Upper lobe of left lung (tissue), 6 donors: ENCODE measurements at places on chromosomes 3 and 15. TPM values are rescaled to one million over a fixed set of nuclear protein-coding genes. Genes with fewer than 3 reads are reported as not detected.
A peak's percentile ranks its signal among the peaks of the same experiment; 100 is the strongest.

- no peak for DNase-seq
Observed at GRCh38 chr15:80588801-80589200, 106.3 kb upstream of the ABHD17C start.

Gene P2RY1
- 16.1 TPM for total RNA-seq

- no peak for DNase-seq
Observed at GRCh38 chr3:136270179-136270578, 20.0 kb downstream of the PCCB start.

- DNase-seq = no peak
Observed at GRCh38 chr15:28110481-28110881, 11.4 kb upstream of the OCA2 start.

DNA sequence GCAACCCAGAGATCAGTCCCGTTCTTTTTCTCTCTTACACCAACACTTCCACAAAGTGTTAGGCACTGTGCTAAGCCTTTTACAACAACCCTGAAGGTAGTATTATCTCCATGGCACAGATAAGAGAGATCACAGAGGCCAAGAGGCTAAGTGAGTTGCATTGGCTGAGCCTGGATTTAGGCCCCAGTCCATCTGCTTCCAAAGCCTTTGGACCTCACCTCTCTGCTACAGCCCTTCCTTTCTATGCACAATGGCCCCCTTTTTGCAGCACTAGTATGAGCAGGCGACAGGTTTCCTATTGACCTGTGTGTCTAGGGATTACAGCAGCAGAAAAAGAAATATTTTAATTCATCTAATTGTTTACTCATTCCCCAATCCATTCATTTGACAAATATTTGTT lies 76.2 kb downstream of the CRYGS start:
- DNase-seq = no peak

DNA sequence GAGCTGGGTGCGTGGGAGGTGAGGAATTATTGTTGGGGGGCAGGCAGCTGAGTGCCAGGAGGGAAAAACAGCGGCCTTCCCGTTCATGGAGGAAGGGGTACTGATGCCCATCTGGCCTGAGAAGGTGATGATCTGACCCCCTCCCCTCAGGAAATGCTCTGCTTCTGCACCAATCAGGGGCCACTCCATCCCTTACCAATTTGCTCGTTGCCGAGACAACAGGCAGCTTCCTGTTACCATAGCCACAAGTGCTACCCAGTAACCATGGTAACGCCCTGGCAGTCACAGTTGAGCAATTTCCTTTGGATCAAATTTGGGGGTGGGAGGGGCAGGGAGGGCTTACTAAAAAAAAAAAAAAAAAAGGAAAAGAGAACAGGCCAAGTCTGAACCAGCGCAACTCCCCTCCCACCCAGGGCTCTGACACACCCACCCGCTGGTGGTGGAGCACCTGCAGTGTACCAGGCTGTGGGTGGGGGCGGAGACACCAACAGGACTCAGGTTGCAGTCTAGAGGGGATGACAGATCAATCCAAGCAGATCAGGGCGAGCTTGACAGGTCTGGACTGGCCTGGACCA lies 13.7 kb downstream of the CELF6 start:
- no peak for DNase-seq

- peak; percentile 95 for DNase-seq
Observed at GRCh38 chr15:22980189-22981050, at the start of gene CYFIP1. Gene CYFIP1, minus strand, starts transcription at chr15:22980368. Its CDS starts 33,083 bp downstream, at chr15:22947285.

Gene SEMA7A
- total RNA-seq = 6.2 TPM

DNA sequence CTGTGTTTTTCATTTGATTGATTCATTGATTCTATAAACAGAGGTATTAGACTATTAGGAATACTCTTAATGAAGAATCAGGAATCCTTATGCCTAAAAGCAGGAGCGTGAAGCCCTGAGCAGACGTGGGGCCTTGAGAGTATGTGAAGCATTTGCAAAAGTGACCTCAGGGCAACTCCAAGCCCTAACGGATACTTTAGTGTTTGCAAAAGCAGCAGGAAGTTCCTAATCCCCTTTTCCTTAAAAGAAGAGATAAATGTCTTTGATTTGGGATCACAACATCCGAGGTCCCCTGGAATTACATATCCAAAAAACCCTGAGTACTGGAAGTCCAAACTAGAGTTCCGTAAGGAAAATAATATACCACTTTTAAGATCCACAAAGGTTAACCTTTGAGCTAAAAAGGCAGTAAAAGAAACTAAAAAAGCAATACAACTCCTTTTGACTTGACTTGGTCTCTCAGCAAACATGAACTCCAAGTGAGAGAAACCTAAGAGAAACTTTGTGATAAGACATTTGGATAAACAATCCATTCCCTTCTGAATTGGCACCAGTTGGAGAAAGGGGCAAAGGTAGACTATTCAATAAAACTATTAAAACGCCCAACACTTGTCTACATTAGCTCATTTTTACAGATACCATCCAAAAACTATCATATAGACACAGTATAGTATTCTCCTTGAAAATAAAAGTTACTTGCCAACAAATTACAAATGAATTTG lies 27.4 kb downstream of the PRTG start:
- DNase-seq = no peak

Gene RAB5A
- 88.3 TPM for total RNA-seq

DNA sequence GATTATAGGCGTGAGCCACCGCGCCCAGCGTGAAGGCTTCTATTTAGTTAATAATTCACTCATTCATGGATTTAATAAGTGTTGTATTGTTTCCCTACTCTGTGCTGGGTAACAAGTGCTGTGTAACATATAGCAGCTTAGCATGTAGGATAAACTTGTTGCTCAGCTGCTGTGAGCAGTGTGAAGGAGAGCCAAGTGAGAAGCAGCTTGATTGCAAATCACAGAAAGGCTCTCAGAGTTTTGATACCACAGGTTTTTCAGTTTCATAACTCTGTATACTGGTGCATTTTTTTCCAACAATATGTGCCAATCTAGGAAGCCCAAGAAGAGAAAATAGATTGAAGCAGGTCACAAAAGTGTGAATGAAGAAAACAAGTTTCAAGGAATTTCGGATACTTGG lies 48.4 kb downstream of the AGTR1 start:
- DNase-seq = no peak

- no peak for DNase-seq
Observed at GRCh38 chr3:23405081-23405480, 202.0 kb downstream of the UBE2E2 start.

DNA sequence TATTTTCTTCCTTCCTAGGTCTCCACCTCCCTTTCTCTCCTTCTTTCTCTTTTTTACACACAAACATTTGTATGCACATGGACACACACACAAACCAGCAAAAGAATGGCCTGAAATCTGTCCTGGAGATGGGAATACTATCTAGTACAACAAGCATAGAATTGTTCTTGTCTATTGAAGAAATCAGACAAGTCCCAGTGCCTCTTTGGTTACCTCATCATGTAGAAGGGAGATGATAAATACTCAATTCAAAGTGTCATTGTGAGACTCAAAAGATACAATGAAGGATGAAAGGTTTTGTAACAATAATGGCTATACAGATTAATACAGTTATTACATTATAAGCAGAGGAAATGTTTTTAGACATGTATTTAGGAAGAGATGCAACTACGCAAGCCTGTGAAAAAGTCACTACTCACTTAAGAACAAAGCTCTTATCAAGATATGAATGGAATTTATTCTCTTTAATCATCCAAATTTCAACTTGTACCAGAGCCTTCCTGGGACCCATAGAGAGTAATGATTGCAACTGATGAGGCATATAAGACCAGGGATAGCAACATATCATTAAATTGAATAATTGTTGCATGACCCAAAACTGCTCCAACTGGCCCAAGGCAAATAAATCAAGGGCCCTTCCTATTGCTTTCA lies 43.2 kb downstream of the P3H2 start:
- DNase-seq = no peak

Gene C3orf52
- total RNA-seq = 17.1 TPM

DNA sequence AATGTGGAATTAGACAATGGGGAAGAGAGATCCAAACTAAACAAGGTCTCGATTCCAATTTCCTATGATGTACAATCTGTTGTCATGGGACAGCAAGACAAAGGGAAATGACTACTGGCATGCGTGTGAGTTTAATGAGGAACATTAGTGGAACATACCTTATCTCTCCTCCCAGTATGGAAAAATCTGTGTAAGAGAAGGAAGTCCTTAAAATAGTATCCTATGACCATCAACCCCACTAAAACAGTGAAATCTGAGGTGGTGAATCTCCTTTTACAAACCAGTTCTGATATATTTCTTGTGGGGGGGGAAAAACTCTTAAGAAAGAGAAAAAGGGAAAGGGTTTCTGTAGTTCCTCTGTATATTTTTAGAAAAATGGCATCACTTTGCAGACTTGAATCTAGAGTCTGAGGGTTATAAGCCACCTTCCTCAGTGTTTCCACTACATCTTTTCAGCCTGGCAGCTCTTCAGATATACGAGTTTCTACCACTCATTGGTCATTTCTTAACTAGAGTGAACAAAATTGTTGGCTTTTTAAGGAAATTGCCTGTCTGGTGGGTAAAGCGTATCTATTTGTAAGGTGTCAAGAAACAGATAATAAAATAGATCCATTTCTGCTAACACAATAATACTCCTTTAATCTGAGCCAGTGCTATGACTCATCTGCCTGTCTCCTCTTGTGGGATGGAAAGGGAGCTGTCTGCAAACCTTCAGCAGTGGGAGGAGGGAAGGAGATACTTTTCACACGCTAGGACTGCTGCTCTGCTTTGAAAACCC lies 3.0 kb upstream of the TNFAIP8L3 start:
- no peak for DNase-seq

GRCh38 chr15:70669966-70670658 lies 93.2 kb downstream of the UACA start:
- DNase-seq = no peak

GRCh38 chr3:172259726-172260248 lies 188.5 kb downstream of the GHSR start:
- no peak for DNase-seq

DNA sequence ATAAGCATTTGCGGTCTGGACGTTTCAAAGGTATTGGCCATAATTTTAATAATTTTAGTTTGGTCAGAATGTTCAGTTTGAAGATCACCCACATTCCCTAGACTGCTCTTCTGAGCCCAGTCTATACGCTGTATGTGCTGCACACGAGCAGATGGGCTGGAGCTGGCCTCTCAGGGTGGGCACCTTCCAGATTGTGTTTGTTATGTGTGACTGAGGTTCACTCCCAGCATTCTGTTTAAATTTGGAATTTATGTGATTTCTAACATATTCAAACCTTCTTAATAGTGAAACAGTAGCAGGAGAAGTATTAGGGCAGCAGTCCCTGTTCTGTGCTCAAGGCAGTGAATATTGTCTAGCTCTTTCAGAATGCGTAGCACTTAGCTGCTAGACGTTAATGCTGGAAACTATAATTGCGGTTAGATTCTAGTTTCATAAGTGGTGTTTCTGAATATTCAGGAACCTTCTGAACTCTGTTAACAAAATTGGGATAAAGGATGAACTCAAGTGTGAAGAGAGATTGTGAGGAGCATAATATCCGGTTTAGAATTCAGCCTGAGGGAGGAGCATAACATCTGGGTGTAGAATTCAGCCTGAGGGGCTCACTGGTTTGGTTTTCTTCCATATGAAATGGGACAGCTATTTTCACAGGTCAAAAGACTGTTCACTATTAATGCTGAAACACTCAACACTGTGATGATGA lies 68.6 kb upstream of the RPL35A start:
- no peak for DNase-seq

GRCh38 chr3:72176537-72177041 lies 391.6 kb upstream of the PROK2 start:
- DNase-seq = no peak

Gene USP4
- 72.4 TPM for total RNA-seq

DNA sequence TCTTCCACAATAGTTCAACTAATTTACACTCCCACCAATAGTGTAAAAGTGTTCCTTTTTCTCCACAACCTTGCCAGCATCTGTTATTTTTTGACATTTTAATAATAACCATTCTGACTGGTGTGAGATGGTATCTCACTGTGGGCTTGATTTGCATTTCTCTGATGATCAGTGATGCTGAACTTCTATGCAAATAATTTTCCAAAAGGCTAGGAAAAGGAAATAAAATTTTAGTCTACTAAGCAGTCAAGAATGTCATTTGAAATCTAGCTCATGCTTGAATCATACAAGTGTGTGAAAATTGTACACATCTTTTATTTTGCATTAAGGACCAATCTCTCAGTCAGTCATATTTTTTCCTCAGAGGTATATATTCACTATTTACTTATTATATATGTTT lies 101.7 kb upstream of the UBP1 start:
- no peak for DNase-seq

DNA sequence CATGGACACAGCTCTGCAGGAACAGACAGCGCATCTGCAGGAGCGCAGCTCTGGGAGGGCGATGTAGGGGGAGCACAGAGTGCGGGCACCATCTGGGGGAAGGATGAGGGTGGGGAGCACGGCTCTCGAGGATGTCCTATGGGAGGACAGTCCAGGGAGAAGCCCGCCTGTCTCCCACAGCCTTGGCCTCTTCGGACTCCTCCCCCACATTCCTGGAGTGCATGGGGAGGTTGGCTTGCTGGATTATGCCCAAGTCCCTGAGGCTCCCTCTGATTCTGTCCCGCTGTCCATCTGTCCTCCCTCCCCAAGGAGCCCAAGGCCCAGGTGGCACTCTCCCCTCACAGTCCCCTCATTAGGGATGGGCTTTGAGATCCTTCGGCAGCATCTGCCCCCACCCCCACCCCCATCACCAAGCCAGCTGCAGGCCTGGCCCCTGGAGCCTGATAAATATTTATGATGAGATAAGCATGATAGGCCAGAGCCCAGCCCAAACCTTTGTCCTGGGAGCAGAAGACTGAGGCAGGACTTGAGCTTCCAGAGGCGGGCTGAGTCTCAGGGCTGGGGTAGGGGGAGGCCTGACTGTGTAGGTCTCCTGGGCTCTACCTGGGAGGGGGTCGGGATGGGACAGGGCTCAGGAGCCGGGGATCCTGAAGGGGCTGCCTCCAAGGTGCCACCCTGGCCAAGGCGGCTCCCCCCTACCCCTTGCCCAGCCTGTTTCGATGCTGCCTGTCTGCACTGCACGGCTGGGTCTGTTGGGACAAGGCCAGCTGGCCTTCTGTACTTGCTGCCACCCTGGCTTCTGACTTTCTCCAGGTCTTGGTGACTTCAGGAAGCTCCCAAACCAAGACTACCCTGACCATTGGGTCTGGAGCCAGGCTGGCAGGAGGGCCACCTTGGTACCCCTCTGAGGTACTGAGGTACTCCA lies 28.6 kb upstream of the SEMA3F start:
- no peak for DNase-seq

DNA sequence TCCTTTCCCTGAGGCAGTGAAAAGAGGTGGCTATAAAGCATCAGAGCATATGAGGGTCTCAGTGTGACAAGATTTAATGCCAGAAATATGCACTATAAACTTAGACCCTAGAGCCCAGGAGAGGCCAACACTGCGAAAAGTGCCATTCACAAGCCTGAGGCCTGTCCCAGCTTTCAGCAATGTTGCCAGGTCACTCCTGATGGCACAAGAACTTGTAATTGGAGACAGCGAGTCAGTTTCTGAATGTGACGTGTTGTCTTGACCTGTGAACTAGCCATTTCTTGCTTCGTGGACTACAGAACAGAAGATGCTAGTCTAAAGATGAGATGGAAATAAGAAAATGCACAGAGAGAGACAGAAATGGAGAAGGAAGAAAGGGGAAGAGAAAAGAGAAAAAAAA lies 87.9 kb downstream of the WDR72 start:
- DNase-seq = no peak

Gene ILDR1
- total RNA-seq = 7.8 TPM

Gene EPHB3
- 3.1 TPM for total RNA-seq

GRCh38 chr15:63341898-63342297 lies 39.7 kb downstream of the CA12 start:
- no peak for DNase-seq
